Cerebellar cortex (tissue), 1 donor: ENCODE measurements at places on chromosomes 1 and 21.

- DNase-seq, result no peak
Measured at GRCh38 chr1:172394811-172395210, 25.7 kb upstream of the C1orf105 start.

DNA sequence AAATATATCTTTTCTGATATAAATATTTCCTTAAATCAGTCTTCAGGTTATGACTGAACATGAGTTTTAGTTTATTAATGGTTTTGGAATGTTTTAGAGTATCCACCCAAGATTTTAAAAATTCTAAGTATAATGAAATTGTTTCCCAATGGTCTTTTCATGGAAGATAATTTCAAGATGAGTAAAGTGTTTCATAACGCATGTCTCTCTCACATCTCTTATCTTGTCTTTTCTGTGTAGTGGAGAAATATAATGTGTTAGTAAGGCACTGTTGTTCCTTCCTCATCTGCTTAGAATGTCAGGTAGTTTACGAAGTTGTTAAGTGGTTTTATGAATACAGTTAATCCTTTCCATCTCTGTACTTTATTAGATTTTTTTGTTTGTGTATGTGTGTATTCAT is 49.6 kb downstream of the PLA2G4A start:
- no peak for DNase-seq

DNA sequence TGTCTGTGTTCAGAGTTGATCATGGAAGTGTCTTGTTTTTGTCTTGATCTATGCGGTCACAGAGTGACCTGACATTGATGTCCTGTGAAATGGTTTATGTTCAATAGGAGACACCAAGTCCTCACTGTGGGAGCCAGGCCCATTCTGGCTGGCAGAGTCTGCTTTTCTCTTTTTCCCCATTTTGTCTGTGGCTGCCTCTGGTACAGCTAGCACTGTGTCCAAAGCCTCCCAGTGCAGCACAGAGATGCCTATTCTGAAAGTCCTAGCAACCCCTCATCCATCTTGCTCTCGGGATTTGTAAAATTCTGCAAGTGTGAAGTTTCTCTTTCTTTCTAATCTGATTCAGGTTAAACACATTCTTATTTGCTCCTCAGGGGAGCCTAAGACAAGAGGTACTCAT is 14.3 kb downstream of the TNN start:
- DNase-seq, result no peak

- no peak for DNase-seq
Measured at GRCh38 chr1:212600071-212600915, 8.3 kb upstream of the ATF3 start.

GRCh38 chr1:188004849-188005248 is 1176.1 kb downstream of the PLA2G4A start:
- no peak for DNase-seq

DNA sequence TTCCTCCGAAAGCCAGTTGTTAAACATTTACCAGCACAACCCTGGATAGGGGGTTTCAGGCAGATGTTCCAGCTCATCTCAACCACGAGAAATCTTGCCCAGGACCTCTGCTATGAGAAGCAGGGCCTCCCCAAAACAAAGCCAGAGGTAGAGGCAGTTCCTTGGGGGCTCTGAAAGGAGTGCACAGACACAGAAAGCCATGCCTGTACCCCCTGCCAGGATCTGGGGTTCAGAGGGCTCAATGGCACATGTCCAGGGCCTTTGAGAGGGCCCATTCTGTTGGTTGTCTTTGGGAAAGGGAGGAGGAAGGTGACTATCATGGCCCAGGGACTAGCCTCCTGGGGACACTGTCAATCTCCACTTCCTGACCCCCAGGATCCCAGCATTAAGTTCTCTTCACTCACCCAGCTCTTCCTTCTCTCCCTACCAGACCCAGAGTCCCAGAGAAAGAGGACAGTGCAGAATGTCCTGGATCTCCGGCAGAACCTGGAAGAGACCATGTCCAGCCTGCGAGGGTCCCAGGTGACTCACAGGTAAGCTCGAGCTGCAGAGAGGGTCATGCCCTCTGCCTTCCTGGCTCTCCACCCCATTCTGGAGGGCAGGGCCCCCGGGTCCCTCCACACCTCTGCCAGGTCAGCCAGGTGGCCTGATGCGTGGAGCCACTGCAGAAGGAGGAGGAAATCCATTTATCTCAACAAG is 116.4 kb upstream of the IPO9 start:
- DNase-seq, result no peak

DNA sequence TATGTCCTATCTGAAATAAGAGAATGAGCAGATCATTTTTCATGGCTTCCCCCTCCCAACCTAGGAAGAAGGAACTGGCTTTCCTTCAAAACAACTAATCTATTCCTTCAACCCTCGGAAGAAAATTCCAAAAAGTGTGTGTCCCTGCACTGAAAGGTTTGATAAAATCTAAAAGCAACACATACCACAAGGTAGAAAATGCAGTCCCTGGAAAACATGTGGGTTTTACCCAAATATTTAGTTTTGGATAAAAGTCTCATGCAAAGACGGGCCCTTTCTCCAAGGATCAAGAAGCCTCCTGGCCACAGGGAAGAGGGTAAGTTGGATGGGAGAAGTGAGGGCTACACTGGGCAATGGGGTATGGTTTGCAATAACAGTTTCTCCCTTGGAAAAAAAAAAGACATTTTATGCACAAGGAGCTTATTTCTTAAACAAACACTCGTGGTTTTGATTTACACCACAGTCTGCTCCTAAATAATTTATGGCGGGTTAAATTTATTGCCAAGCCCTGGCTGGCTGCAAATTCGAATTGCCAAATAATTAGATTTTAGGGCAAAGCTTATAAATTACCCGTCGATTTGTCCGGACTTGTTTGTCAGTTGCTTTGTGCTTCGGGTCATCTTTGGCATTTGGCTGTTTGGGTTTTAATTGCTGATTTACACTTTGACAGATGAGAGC is 28.9 kb downstream of the ERI3 start:
- no peak for DNase-seq
